ENCODE measurements at places on chromosomes 7 and 10.

GRCh38 chr10:63280386-63280785 is 147.3 kb downstream of the NRBF2 start:
- no peak for DNase-seq

GRCh38 chr10:113515601-113516000 is 37.3 kb upstream of the HABP2 start:
- DNase-seq = no peak

DNA sequence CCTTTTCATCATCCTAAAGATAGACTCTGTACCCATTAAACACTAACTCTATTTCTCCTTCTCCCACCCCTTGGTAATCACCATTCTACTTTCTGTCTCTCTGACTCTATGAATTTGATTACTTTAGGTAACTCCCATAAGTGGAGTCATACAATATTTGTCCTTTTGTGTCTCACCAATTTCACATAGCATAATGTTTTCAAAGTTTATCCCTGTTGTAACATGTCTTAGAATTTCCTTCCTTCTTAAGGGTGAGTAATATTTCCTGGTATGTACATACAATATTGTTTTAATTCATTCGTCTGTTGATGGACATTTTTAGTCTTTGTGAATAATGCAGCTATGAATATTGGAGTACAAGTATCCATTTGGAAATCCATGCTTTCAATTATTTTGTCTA is 50.9 kb upstream of the CDCA7L start:
- DNase-seq = no peak

DNA sequence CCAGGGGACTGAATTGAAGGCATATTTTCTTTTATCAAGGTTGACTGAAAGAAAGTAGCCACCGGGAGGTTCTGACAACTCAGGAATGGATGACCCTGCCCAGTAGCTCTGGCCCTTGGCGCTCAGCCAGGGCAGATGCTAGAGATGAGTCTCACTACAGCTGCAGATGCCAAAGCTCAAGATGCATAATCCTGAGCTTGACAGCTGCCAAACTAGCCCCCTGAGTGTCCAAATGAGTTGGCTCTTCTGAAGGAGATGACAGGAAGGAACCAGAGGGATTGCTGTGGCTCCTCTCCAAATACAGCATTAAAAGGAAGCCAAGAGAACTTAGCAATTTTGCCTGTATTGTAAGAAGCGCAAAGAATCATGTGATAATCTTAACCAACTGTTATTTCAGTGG is 78.4 kb downstream of the NXPH1 start:
- DNase-seq = no peak

DNA sequence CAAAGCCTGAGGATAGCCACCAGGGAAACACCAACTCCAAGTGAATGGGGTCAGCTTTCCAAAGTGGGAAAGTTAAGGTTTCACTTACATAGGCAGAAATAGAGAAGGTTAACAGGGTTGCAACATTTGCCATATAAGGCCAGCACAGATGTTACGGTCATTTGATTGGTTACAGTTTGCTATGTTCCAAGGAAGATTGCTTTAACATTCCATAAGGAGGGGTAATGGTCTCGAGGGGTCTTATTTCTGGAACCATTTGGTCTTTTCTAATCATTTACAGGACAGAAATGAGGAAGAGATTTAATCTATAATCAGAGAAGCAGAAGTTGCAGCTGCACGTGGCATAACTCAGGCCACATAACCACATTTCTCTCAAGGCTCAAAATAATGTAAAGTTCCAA is 679.4 kb upstream of the C7orf33 start:
- DNase-seq = no peak

GRCh38 chr10:127485153-127485857 is 63.8 kb upstream of the NPS start:
- DNase-seq = no peak

DNA sequence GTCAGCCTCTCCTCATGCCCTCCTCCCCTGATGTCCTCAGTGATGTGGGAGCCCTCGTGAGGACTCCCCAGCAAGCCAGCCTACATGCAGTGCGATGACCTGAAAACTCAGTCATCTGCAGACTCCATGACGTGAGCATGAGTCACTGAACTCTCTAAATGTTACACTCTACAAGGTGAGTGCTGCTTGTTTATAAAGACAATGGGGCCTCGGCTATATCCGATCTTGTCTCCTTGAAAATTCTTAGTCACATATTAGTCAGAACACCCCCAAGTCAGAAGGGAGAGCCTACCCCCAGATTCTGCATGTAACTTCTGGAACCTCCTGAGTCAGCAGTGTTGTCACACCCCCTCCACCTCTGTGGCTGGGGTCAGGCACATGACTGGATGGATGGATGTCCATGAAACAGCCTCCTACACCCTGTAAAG is 673.8 kb downstream of the INHBA start:
- DNase-seq = no peak

DNA sequence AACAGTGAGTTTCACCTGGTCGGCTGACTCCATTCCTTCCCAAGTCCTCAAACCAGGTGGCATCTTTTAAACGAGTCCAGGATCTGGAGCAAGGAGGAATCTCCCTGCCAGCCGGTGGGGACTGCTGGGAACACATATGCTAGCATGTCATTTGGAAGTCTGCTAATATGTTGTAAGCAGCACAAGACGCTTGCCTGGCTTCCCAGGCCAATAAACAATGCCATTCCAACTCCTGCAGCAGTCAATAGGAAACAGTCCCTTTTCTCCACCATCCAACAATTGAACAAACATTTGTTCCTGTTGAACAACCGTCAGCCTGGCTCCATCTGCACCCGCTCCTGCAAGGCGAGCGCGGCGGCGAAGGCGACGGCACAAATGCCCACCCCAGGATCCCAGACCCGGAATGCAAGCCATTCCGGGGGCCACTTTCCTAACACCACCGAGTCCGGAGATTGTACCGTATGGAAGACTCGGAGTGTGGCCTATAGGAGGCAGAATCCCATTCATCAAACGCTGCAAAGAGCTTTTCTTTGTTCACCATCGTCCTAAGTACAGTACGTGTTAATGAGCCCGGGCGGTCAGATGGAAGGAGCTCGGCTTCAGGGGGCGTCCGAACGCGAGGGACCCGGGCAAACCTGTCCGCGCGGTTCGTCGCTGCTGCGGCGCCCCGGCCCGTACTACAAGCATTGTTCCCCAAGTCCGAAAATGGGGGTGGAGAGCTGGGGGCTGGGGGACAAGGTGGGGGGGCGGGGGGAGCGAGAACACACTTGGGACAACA is 1.6 kb downstream of the FAM53B start:
- DNase-seq = no peak

GRCh38 chr10:33249659-33250345 is 84.7 kb downstream of the NRP1 start:
- no peak for DNase-seq

DNA sequence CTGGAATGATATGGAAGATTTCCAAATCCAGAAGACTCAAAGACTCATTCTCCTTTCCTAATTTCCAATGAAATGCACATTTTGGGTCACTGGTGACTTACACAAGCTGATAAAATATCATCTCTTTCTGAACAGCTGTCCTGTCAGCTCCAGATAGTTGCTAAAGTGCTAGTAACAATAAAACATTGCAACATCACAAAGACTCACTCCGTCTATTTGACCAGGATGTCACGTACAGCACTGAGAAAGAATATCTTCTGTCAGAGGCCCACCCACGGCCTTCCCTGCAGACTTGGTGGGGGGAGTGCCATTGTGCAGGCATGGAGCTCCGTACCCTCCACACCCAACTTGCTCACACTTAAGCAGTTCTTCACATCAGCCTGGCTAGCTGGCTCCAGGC is 78.9 kb upstream of the EGR2 start:
- no peak for DNase-seq
